Vagina (tissue), 2 donors: ENCODE measurements at places on chromosomes 2 and 18.
A peak's percentile ranks its signal among the peaks of the same experiment; 100 is the strongest.

DNA sequence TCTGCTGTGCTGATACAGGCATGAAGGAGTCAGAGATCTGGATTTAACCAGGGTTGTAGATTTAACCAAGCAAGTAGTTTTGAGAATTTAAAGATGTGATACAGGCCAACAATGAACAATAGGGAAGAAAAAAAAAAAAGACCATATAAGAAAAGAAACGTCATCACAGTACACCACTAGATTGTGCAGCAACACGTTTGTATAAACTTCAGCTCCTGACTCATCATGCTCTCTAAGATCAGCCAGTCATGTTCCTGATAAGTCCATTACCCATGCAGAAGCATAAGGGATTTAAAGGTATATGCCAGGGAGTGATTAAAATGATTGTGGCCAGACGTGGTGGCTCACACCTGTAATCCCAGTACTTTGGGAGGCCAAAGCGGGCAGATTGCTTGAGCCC lies 22.3 kb upstream of the ERICH2 start:
- DNase-seq: no peak
- H3K4me1 ChIP-seq: no peaks in the 10 kb centered on the region
- no peaks in the 10 kb centered on the region for H3K36me3 ChIP-seq
- no peak overlapping the region for H3K4me3 ChIP-seq

DNA sequence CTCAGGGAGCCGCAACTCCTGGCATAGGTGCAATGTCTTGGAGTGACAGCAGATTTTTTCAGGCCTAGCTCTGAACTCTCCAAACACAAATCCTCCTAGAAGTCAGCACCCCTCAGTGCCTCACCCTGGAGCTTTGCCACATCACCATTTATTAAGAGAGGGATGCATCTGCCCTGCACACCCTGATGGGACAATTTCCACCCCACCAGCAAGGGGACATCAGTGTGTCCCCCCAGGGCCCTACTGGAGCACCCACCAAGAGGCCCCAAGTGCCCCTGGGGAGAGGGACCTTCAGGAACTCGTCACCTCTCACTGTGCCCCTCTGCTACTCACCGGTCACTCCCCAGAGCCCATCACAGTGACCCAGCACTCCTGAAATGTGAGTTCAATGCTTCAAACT lies 144.7 kb downstream of the NDUFA10 start:
- H3K4me1 ChIP-seq: no peaks in the 10 kb centered on the region
- DNase-seq: peak; percentile 72
- H3K4me3 ChIP-seq: no peak overlapping the region
- no peaks in the 10 kb centered on the region for H3K36me3 ChIP-seq
- H3K27ac ChIP-seq: no peak overlapping the region

- H3K4me1 ChIP-seq: peaks cover 21% of the 10 kb centered on the region
- H3K4me3 ChIP-seq: no peak overlapping the region
- H3K27ac ChIP-seq: no peak overlapping the region
Measured at GRCh38 chr2:235568431-235568830, 74.6 kb downstream of the AGAP1 start.

GRCh38 chr2:38740851-38741731 lies 10.1 kb downstream of the SRSF7 start:
- no peak overlapping the region for H3K4me3 ChIP-seq
- no peaks in the 10 kb centered on the region for H3K27me3 ChIP-seq
- DNase-seq: no peak
- H3K27ac ChIP-seq: peak overlapping the region; percentile 52
- peaks cover 13% of the 10 kb centered on the region for H3K4me1 ChIP-seq

DNA sequence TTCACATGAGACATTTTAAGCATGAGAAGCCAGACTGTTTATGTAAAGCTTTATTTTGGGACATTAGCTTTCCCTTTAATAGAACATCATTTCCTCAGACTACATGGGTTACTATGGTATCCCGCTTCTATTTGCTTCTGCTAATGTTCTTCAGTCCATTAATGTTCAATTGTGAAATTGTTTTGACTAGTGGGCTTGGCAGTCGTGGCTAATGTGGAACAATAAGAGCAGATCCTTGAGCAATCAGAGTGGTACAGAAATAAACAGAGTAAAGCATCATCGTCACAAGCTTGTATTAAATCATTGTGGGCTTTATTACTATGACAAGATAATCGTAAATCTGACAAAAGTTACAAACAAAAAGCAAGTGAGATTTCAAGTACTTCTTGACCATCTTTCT lies 60.2 kb downstream of the PDE1A start:
- no peaks in the 10 kb centered on the region for H3K27me3 ChIP-seq
- DNase-seq: no peak
- H3K4me3 ChIP-seq: no peak overlapping the region
- no peaks in the 10 kb centered on the region for H3K36me3 ChIP-seq

GRCh38 chr2:177282787-177283572 lies 18.5 kb upstream of the NFE2L2 start:
- H3K4me1 ChIP-seq: peaks cover 11% of the 10 kb centered on the region
- no peaks in the 10 kb centered on the region for H3K27me3 ChIP-seq
- DNase-seq: no peak
- no peaks in the 10 kb centered on the region for H3K36me3 ChIP-seq
- H3K27ac ChIP-seq: no peak overlapping the region

- H3K36me3 ChIP-seq: no peaks in the 10 kb centered on the region
- no peak overlapping the region for H3K27ac ChIP-seq
- peaks cover 13% of the 10 kb centered on the region for H3K4me1 ChIP-seq
- no peaks in the 10 kb centered on the region for H3K27me3 ChIP-seq
Measured at GRCh38 chr2:220463876-220464275, 836.4 kb downstream of the SLC4A3 start.
